ENCODE measurements at places on chromosomes 7 and 10. TPM values are rescaled to one million over a fixed set of nuclear protein-coding genes. Genes with fewer than 3 reads are reported as not detected.

Gene PDE1C
- total RNA-seq: not detected

Gene KCNH2
- total RNA-seq: 0.50 TPM

Gene TUBGCP2
- 56.4 TPM for total RNA-seq

Gene ENKUR
- total RNA-seq: not detected

Gene AKR1C3
- total RNA-seq: 2.0 TPM

Gene AASS
- total RNA-seq: 2.1 TPM

DNA sequence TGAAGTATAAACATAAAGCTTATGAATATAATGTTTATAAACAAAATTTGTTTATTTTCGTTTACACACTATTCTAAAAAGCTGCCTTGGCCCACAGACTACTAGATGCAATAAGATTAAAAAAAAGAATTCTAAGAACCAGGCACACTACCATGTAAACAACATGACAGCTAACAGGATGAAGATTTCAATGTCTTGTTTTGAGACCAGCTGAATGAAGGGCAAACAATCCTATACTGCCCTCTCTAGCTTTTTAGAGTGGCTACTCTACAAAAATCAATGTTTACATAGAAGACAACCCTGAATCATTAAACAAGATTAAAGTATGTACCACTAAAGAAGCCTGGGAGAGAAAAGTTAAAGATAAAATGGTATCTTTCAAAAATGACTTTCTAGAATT is 38.6 kb downstream of the SLC25A40 start:
- H3K27me3 ChIP-seq: no peaks in the 10 kb centered on the region
- no peak overlapping the region for H3K4me3 ChIP-seq
- peaks cover 3% of the 10 kb centered on the region for H3K4me1 ChIP-seq
- no peak for DNase-seq

DNA sequence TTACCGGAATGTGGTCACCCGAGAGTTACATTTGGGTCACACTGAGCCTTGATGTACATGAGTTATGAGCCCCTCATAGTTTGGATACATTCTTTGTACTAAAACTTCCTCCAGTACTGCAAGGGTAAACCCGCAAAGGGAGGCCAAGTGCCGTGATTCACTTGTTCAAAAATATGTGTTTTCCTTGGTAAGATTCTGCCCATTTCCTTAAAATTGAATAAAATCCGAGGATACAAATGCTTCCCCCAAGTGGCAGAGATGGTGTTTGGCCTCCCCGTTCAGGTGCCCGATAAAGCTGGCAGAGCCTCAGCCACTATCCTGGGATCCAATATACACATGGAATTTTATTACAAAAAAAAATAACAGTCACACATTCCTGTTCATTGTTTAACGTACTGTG is 268.3 kb downstream of the DIP2C start:
- DNase-seq: no peak
- no peaks in the 10 kb centered on the region for H3K36me3 ChIP-seq
- H3K27ac ChIP-seq: no peak overlapping the region
- no peaks in the 10 kb centered on the region for H3K27me3 ChIP-seq
- H3K4me3 ChIP-seq: no peak overlapping the region
- H3K4me1 ChIP-seq: no peaks in the 10 kb centered on the region

DNA sequence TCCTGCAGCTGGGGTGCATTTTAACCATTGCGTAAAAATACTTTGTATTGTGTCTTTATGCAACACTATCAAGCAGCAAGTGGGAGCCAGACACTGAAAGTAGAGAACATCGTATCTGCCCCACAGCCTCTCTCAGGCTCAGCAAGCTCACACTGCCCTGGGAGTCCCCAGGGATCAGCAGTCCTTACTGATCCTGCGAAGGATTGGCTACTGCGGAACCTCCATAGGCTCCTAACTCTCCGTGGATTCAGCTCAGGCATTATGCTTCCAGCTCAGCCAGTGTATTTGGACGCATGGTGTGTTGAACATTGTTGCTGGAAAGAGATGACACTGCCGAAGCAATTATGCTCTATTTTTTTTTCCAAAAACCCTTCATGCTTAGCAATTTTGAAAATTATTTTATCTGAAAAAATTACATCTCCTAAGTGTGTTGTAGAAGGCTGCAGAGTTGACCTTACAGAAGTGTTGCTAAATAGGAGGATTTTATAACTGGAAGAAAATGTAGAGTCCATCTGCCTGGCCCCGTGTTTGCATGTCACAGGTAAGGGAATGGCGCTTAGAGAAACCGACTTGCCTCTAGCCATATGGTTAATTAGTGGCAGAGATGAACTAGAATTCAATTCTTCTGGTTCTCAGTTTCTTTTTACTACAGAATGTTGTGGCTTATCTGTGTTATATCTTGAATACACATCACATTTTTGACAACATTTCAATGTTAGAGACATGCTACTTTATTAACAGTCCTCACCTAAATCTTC is 276.4 kb upstream of the COBL start:
- H3K4me3 ChIP-seq: no peak overlapping the region
- H3K36me3 ChIP-seq: no peaks in the 10 kb centered on the region
- no peaks in the 10 kb centered on the region for H3K4me1 ChIP-seq
- no peak overlapping the region for H3K27ac ChIP-seq

GRCh38 chr10:43078986-43079273 is 2.1 kb downstream of the RET start:
- no peaks in the 10 kb centered on the region for H3K36me3 ChIP-seq
- peaks cover 39% of the 10 kb centered on the region for H3K27me3 ChIP-seq
- no peak overlapping the region for H3K4me3 ChIP-seq
- no peak overlapping the region for H3K27ac ChIP-seq
- no peak for DNase-seq

DNA sequence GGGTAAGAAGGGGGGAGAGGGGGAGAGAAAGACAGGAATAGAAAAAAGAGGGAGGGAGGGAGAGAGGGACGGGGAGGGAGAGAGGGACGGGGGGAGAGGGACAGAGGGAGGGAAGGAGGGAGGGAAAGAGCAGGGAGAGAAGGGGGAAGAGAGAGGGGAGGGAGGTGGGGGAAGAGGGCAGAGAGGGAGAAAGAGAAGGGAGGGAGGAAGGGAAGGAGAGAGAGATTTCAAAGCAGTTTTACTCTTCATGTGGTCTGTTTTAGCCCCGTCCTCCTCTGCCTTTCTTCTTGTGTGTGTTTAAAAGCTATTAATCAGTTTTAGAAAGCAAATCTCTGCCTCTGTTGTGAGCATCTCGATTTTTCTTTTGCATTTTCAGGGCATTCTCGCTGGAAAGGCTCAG is 237.0 kb downstream of the WDR37 start:
- DNase-seq: no peak
- no peaks in the 10 kb centered on the region for H3K36me3 ChIP-seq
- peaks cover 22% of the 10 kb centered on the region for H3K27me3 ChIP-seq
- H3K4me3 ChIP-seq: no peak overlapping the region
- H3K27ac ChIP-seq: no peak overlapping the region

DNA sequence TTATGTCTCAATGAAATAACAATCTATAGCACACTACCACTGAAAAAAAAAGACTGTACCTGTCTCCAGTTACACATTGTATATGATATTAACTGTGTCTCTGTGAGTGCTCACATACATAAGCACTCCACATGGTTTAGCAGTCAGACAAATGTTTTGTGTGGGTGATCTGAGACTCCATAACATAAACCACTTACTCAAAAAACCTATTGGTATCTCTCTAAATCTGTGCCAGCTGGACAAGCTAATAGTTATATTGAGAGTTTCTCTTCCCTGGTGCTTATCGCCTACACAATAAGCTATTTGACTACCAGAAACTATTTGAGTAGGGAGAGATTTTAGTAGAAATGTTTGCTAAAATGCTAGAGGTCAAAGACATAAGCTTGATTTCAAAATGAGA is 190.1 kb upstream of the AGR3 start:
- no peaks in the 10 kb centered on the region for H3K27me3 ChIP-seq
- no peaks in the 10 kb centered on the region for H3K4me1 ChIP-seq
- peaks cover 10% of the 10 kb centered on the region for H3K36me3 ChIP-seq
- H3K4me3 ChIP-seq: no peak overlapping the region
- H3K27ac ChIP-seq: no peak overlapping the region
- DNase-seq: no peak

- no peaks in the 10 kb centered on the region for H3K27me3 ChIP-seq
- no peaks in the 10 kb centered on the region for H3K36me3 ChIP-seq
- H3K27ac ChIP-seq: no peak overlapping the region
- DNase-seq: no peak
These were observed 155.7 kb downstream of the PLPP4 start for GRCh38 chr10:120612756-120613155.

DNA sequence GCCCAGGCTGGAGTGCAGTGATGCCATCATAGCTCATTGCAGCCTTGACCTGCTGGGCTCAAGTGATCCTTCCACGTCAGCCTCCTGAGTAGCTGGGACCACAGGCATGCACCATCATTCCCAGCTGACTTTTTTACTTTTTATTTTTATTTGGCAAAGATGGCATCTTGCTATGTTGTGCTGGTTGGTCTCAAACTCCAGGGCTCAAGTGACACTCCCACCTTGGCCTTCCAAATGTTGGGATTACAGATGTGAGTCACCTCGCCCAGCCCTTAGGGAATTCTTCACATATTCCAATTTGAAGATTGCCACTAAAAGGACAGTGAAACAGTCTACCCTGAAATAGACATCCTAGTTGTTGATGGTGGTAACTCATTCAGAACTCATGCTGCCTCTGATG is 27.7 kb downstream of the SUGCT start:
- H3K36me3 ChIP-seq: no peaks in the 10 kb centered on the region
- no peak for DNase-seq
- no peak overlapping the region for H3K4me3 ChIP-seq

GRCh38 chr10:11454958-11455566 is 156.4 kb downstream of the USP6NL start:
- H3K27me3 ChIP-seq: peaks cover 9% of the 10 kb centered on the region
- H3K27ac ChIP-seq: no peak overlapping the region
- no peaks in the 10 kb centered on the region for H3K36me3 ChIP-seq
- DNase-seq: no peak

DNA sequence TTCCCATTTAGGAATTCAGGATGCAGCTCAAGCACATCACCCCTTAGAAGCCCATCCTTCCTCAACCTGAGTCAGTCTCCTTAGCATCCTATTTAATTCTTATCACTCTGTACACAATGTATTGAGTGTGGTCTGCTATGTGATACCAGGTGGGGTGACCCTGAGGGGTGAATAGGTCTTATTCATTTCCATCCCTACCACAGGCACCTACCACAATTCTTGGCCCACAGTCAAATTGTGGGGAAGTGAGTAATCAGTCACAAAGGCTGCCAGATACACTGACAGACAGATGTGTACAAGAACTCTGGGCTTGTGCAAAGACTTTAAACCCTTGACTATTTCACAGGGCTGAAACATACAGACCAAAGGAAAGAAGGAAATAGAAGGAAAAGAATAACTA is 560.5 kb downstream of the PARD3 start:
- no peaks in the 10 kb centered on the region for H3K36me3 ChIP-seq
- H3K4me1 ChIP-seq: peaks cover 9% of the 10 kb centered on the region
- peaks cover 2% of the 10 kb centered on the region for H3K27me3 ChIP-seq
- H3K4me3 ChIP-seq: no peak overlapping the region
- no peak overlapping the region for H3K27ac ChIP-seq

- peaks cover 2% of the 10 kb centered on the region for H3K4me1 ChIP-seq
- H3K4me3 ChIP-seq: no peak overlapping the region
- no peaks in the 10 kb centered on the region for H3K36me3 ChIP-seq
- DNase-seq: no peak
- no peaks in the 10 kb centered on the region for H3K27me3 ChIP-seq
These were observed 108.2 kb downstream of the LHPP start for GRCh38 chr10:124569623-124570470.

DNA sequence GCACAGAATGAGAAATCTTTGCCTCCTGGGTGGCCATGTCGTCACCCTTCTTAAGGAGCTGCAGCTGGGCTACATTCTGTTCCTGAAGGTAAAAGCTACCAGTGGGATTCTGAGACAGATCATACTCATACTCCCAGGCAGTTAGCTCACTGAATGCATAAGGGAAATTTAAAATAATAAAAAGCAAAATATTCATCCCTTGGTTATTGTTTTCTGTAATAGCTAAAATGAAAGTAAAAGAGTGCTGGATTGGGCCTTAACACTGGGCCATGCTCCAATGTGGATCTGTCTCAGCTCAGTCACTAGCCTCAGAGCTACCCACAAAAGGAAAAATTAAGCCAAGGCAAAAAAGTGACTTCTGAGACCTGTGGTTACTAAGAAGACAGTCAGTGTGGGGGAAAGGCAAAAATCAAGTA is 8.9 kb upstream of the DYNC2I1 start:
- H3K27ac ChIP-seq: peak overlapping the region; percentile 97
- DNase-seq: no peak
- H3K4me3 ChIP-seq: peak overlapping the region; percentile 87
- H3K4me1 ChIP-seq: peaks cover 32% of the 10 kb centered on the region
- peaks cover 12% of the 10 kb centered on the region for H3K36me3 ChIP-seq

DNA sequence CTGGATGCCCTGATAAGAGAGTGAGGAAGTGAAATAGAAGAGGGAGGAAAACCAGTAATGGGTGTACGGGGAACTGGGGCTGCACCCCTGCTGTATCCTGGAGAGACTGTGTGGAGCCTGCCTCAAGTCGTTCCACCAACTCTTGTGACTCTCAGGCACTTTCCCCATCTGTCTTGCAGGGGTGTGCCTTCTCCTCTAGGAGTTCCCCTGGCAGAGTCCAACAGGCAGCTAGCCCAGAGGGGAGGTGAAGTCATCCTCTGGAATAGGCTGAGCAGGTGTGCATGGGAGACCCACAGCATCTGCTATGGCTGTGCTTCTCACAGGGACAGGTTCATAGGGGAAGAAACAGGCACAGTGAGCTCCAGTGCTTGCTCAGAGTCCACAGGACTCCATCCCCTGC is 46.8 kb downstream of the WIPF3 start:
- no peaks in the 10 kb centered on the region for H3K36me3 ChIP-seq
- DNase-seq: no peak
- peaks cover 24% of the 10 kb centered on the region for H3K27me3 ChIP-seq
- no peak overlapping the region for H3K27ac ChIP-seq
- no peak overlapping the region for H3K4me3 ChIP-seq
- no peaks in the 10 kb centered on the region for H3K4me1 ChIP-seq

GRCh38 chr10:118405928-118406327 is 63.8 kb upstream of the FAM204A start:
- H3K36me3 ChIP-seq: no peaks in the 10 kb centered on the region
- H3K4me3 ChIP-seq: no peak overlapping the region
- DNase-seq: no peak
- H3K4me1 ChIP-seq: no peaks in the 10 kb centered on the region
- H3K27ac ChIP-seq: no peak overlapping the region

DNA sequence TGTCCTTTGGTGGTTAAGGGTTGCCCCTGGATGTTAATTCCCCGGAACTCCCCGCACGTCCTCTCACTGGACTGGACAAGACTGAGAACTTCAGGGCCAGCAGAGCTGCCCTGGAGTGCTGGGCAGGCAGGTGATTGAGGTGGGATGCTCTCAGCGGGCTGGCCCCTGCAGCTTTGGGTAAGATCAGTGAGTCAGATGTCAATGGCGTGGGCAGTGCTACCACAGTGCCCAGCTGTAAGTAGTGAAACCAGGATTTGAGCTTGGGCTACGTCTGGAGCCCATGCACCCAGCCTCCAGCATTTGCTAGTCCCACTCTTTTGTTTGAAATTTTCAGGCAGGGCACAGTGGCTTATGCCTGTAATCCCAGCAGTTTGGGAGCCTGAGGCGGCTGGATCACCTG is 6.7 kb upstream of the SEPHS1 start:
- H3K36me3 ChIP-seq: no peaks in the 10 kb centered on the region
- no peak overlapping the region for H3K27ac ChIP-seq
- no peak overlapping the region for H3K4me3 ChIP-seq
- no peak for DNase-seq
